CD4-positive, CD25-positive, alpha-beta regulatory T cell (primary cell): ENCODE measurements at places on chromosomes 1 and 21.
A peak's percentile ranks its signal among the peaks of the same experiment; 100 is the strongest.

DNA sequence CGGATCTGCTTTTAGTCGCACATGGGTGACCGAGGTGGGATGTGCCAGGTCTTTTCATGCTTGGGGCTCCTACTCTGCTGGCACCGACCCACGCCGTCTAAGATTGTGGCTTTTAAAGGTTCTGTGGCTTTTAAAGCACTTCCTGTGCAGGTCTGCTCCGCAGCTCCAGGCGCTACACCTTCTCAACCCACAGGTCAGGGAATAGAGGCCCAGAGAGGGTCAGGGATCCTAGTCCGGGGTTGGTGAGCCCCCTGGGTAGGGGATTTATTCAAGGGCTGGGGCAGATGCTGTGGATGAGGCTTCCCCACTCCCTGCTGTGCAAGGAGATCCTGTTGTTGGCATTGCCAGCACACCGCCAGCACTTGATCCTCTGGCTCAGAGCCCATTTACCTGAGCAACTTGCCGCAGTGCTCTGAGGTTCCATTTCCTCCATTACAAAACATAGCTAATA is 212.8 kb upstream of the RAB4A start:
- DNase-seq: peak; percentile 52

GRCh38 chr1:162094271-162094670 is 24.8 kb downstream of the NOS1AP start:
- DNase-seq: no peak

GRCh38 chr1:243715285-243715684 is 134.8 kb downstream of the AKT3 start:
- DNase-seq: no peak

DNA sequence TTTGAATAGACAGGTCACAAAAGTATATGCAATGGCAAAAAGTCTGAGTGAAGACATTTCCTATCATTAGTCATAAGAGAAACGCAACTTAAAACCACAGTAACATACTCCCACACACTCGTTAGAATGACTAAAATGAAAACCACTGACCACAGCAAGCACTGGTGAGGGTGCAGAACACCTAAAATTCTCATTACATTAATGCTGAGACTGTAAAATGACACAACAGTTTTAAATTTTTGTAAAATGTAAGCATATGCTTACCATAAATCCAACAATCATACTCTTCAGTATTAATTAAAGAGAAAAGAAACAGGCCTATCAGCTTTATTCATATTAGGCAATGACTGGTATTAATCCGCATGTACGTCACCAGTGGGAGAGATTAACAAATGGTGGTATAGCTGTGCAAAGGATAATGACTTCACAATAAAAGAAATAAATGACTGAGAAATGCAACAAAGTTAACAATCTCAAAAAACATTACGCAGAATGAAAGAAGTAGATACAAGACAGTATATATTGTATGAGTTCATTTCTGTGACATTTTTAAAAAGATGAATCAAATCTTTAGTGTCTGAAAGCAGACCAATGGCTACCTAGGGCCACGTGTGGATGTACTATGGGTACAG is 253.5 kb downstream of the AKT3 start:
- DNase-seq: peak; percentile 77

GRCh38 chr1:116314305-116314919 is 58.6 kb upstream of the ATP1A1 start:
- no peak for DNase-seq

DNA sequence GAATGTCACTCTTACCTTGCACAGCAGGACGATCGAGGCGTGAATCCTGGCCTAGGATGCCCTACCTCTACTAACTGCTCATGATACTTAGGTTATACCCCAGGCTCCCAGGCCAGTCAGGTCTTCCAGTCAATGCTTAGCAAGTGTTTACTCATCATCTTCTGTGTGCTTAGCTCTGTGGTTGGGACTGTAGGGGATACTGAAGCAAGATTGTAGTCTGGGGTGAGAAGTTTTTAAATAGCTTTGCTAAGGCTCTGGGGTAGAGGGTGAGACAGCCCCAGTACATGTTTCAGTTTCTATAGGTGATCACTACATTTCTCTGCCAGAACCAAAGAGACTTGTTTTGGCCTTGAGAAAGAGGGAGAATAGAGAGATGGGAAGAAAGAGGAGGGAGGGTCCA is 250.8 kb upstream of the KIAA0040 start:
- no peak for DNase-seq

- DNase-seq: no peak
These were observed 124.9 kb upstream of the BACE2 start for GRCh38 chr21:41043014-41043413.

GRCh38 chr1:95620076-95620475 is 386.1 kb downstream of the RWDD3 start:
- DNase-seq: no peak

DNA sequence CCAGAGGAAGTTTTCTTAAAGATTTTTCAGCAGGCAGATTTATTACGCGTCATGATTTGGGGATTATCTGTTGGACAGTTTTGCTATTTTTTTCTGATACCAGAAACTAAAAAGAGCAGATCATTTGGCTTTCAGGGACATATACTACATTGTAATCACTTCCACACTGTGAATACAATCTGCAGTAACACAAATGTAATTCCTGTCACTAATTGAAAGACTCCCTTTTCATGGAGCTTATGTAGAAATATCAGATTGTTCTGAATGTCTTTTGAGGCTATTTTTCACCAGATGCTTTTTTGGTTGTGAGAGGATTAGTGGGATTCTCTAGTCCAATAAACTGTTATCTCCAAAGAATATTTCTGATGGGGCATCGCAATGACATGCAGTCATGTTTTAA is 464.2 kb downstream of the DISC1 start:
- no peak for DNase-seq

DNA sequence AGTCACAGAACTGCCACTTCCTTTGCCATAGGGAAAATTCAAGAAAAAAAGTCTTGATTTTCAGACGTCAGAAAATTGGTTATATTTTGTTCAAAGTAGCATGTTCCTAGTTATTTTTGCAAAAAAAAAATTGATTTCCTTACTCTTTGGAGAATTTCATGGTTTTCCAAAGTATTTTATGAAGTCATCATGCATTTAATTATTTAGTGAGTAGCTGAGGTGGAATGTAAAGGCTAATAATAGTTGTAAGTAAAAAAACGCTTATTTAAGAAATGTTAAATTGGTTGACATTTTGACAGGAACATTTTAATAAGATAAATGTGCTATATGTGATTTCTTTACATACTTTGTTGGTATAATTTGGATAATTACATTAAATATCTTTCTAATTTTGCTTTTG is 20.8 kb downstream of the TSEN15 start:
- DNase-seq: no peak

GRCh38 chr1:38046884-38047602 is 450 bp upstream of the POU3F1 start:
- peak; percentile 62 for DNase-seq

DNA sequence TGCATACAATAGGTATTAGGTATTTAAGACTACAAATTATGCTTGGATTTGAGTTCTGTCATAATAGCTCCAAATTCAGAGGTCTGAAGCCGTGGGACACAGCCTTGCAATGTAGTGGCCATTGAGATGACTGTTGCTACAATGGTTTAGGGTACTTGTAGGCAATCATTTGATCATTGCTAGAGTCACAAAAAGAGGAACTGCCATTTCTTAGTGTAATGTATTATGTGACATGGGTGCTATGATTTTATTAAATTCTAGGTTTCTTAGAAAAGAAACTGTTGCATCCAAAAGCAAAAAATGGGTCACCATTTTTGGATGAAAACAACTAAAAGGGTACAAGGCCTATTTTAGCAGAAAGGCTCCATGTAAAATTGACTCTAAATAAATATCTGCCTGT is 129.9 kb upstream of the ZNF644 start:
- no peak for DNase-seq

DNA sequence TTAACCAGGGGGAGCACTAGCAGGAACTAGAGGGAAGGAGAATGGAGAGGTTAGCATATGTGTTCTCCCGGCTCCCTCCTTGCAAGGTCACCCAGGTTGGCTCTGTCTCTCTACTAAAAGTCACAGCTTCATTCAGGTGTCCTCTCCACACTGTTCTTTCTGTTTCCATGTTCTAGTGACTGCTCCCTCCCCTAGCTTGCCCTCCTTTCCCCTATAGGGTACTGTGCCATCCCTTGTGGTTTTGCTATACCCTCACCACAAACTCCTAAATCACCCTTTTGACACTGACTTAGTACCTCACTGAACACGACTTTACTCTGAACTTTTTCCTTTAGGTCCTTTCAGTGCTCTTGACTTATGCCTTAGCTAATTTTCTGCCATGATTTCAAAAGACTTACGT is 389.3 kb downstream of the ST6GALNAC3 start:
- DNase-seq: no peak

GRCh38 chr21:45209685-45210284 is 77.9 kb downstream of the POFUT2 start:
- no peak for DNase-seq

DNA sequence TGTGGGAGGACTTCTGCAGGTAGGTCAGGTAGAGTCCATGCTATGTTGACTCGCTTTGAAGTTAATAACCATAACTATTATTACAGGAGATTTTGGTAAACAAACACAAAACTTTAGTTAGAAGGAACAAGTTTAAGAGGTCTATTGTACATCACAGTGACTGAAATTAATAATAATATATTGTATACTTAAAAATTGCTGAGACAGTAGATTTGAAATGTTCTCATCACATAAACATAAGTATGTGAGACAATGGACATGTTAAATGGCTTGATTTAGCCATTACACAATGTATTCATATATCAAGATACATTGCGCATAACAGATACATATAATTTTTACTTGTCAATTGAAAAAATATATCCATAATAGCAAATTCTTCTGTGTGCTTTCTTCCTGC is 91.4 kb upstream of the CD53 start:
- DNase-seq: no peak

GRCh38 chr1:50421768-50422674 is 1.2 kb downstream of the DMRTA2 start:
- DNase-seq: no peak

DNA sequence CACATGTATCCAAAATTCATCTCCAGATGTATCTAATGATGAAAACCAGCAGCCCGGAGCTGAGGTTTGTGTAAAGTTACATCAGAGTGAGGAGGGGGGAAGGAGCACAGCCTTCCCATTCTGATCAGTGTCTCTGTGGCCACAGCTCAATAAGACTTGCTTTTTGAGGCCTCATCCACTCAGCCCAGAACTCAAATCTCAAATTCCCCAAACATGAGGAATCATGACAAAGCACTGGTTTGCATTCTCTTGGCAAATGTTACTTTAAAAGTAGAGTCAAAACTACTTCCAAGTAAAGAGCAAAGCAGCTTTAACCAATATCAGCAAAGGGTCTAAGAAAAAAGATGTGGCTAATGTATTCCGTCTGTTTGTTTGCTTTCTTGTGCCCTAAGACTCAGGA is 30.9 kb downstream of the CCN1 start:
- DNase-seq: no peak

- DNase-seq: no peak
These were observed 51.4 kb upstream of the ACTRT2 start for GRCh38 chr1:2969845-2970291.

DNA sequence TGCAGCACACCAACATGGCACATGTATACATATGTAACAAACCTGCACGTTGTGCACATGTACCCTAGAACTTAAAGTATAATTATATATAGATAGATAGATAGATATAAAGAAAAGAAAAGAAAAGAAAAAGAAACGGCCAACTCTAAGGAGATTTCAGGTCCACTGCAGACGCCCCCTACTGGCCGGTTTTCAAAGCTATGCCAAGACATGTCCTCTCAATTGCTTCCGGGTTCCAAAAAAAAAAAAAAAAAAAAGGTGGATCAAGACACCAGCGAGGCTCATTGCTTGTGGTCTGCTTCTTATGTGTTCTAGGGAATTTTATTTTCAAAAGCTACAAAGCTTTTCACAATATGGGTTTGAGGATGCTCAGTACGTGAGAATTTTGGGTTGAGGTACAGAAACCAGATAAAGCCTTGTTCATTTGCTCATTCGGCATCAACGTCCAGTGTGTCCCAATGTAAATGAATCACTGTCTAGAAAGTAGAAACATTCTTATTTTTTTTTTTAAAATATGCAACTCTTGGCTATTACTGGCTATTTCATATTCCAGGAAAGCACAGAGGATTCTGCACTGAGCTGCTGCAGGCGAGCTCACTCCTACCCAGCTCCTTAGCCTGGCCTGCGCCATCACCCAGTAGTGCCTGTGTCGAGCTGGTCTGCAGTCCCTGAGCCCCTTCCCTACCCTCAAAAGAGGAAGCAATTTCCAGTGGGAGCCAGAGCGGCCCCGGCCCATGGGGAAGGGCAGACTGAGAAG is 643.0 kb downstream of the KIF26B start:
- DNase-seq: no peak

GRCh38 chr1:114216431-114217173 is 62.9 kb upstream of the SYT6 start:
- DNase-seq: no peak

GRCh38 chr1:82991569-82991968 is 1007.4 kb downstream of the TTLL7 start:
- DNase-seq: no peak

DNA sequence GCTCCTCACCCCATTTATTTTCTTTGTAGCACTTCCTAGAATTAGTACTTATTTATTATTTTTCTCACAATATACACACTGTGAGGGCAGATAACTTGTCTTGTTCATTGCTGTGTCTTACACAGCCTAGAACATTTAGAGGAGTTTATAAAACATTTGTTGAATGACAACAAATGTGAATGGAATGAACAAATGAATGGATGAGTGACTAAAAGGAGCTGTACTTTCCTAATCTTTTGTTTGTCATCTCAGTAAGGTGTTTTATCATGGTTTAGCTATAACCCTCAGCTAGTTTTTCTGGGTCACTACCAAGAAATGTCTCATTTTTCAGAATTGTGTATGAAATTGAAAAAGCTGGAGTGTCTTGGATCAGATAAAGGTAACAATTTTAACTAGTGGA is 239.3 kb upstream of the KCNK2 start:
- DNase-seq: no peak

GRCh38 chr1:160570840-160571239 is 8.5 kb downstream of the CD84 start:
- DNase-seq: no peak

DNA sequence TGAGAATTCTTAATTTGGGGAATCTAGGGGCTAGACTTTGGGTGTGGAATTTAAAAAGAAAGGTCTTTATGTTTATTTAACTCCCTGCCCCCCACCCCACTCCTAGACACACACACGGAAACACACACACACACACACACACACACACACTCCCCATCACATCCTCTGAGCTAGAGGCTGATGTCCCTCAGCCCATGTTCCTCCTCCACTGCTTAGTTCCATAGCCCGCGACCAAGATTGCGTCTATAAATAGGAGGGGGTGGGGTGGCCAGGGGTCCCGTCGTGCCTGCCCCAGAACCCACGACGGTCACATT is 655 bp upstream of the KIRREL1 start:
- DNase-seq: no peak

DNA sequence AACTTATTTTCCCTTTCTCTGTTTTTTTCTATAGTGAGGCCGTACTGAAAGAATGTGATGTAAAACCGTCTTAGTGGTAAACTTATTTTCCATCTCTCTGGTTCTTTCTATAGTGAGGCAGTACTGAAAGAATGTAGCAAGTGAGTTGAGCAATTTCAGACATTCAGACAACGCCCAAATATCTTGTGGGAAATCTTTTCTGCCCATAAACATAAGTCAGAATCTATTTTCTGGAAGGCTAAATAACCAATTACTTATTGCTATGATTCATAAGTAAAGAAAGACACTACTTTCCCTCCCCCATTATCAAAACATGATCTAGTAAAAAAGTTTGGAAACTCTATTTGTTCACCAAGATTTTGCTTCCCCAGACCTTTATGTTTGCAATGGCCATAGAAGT is 18.8 kb upstream of the SCCPDH start:
- no peak for DNase-seq
